ENCODE measurements at places on chromosomes 6 and 20.

- DNase-seq, result no peak
These were observed 57.6 kb upstream of the EYA2 start for GRCh38 chr20:46837083-46837482.

- DNase-seq, result no peak
These were observed 81.3 kb upstream of the LAMA2 start for GRCh38 chr6:128801621-128802020.

DNA sequence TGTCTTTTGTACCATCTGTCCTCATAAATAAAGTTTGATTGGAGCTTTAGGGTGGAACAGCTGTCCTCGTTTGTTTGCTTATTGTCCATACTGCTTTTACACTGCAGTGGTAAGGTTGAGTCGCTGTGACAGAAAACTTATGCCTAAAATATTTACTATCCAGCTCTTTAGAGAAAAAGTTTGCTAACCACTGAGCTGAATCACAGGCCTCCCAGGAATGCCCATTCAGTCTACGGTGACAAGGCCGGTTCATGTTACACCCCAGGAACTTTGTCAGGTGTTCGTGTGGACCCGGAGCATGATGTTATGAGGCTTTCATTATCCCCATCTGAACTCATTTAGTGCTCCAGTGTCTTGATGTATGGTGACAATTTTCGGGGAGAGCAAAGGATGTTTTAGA, 401.1 kb downstream of the SAMD5 start:
- peak; percentile 19 for DNase-seq

GRCh38 chr6:85000001-85000400, 235.6 kb upstream of the TBX18 start:
- no peak for DNase-seq

DNA sequence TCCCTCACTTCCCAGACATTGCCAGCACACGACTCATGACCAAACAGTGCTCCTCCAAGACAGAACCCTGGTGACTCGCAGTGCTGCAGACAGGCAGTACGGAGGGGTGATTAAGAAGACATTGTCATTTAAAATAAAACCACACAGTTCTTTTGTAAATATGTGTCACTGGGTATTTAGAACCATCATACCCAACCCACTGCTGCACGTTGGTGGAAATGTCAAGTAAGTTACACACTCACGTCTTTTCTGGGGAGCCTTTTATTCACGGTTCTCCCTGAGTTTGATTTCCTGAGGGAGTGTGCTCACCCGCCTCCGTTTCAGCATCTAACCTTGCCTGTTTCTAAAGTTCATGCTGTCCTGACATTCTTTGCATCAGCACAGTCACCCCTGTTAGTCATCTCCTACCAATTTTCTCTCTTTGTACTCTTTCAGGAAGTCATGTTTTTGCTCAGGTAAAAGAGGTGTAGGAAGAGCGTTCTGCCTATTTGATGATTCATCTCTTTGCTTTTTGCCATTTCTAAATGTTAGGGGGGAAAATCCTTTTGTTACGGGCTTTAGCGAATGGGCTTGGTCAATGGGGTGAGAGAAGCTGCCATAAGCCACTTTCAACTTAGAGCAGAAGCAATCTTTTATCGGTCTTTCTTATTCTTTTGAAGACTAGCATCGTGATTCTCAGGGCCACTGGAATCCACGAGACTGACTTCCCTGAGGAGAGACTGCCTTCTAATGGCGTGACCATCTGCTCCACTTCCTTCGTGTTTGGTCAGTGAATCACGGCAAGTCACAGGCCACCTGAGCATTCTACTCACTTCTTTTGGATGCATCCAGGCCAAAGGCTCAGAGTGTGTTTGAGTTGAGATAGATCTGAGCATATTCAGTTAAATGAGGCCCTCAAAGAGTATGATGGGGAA, 512.8 kb upstream of the JARID2 start:
- no peak for DNase-seq

GRCh38 chr6:51959744-51960383, 127.5 kb downstream of the PKHD1 start:
- DNase-seq, result peak; percentile 17

DNA sequence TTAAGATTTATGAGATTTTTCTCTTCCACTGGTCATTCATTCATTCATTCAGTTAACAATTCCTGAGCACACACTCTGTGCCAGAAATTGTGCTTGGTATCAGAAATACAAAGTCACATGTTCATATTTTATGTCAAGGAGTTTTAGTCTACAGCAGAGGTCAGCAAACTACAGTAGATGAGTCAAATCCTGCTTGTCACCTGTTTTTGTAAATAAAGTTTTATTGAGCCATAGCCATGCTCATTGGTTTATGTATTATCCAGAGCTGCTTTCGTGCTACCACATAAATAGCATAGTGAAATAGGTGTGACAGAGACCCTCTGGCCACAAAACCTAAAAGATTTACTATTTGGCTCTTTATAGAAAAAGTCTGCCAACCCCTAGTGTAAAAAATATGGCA, 46.8 kb downstream of the THEMIS start:
- DNase-seq, result no peak

- DNase-seq, result no peak
These were observed 93.5 kb downstream of the ESR1 start for GRCh38 chr6:151901009-151901411.

- no peak for DNase-seq
These were observed 21.5 kb downstream of the SPDEF start for GRCh38 chr6:34534656-34535055.

DNA sequence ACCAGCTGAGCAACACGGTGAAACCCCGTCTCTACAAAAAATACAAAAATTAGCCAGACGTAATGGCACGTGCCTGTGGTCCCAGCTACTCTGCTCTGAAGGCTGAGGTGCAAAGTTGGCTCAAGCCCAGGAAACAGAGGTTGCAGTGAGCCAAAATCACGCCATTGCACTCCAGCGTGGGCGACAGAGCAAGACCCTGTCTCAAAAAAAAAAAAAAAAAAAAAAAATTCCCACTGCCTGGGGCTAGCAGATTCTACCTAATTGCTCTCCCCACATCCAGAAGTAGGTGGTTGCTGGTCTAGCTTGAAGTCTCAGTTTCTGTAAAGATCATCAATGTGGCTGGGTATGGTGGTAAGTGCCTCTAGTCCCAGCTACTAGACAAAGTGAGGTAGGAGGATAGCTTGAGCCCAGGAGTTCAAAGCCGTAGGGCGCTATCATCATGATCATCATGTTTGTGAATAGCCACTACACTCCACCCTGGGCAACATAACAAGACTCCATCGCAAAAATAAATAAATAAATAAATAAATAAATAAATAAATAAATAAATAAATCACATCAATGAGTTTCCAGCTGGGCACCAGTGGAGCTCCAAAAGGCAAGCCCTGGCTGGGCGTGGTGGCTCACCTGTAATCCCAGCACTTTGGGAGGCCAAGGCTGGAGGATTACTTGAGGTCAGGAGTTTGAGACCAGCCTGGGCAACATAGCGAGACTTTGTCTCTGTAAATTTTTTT, 6.3 kb upstream of the AP5S1 start:
- no peak for DNase-seq

Data from amniotic stem cell (primary cell).